ENCODE measurements at places on chromosomes 2 and 18.

GRCh38 chr2:112915300-112916144 is 4.6 kb downstream of the IL37 start:
- no peaks in the 10 kb centered on the region for H3K4me1 ChIP-seq
- no peaks in the 10 kb centered on the region for H3K36me3 ChIP-seq
- H3K4me3 ChIP-seq: no peak overlapping the region
- no peak overlapping the region for H3K27ac ChIP-seq
- no peak for DNase-seq

- H3K27ac ChIP-seq: no peak overlapping the region
- peaks cover 32% of the 10 kb centered on the region for H3K4me1 ChIP-seq
- H3K27me3 ChIP-seq: no peaks in the 10 kb centered on the region
- DNase-seq: no peak
These were observed 171.8 kb downstream of the CDH2 start for GRCh38 chr18:28005164-28005563.

DNA sequence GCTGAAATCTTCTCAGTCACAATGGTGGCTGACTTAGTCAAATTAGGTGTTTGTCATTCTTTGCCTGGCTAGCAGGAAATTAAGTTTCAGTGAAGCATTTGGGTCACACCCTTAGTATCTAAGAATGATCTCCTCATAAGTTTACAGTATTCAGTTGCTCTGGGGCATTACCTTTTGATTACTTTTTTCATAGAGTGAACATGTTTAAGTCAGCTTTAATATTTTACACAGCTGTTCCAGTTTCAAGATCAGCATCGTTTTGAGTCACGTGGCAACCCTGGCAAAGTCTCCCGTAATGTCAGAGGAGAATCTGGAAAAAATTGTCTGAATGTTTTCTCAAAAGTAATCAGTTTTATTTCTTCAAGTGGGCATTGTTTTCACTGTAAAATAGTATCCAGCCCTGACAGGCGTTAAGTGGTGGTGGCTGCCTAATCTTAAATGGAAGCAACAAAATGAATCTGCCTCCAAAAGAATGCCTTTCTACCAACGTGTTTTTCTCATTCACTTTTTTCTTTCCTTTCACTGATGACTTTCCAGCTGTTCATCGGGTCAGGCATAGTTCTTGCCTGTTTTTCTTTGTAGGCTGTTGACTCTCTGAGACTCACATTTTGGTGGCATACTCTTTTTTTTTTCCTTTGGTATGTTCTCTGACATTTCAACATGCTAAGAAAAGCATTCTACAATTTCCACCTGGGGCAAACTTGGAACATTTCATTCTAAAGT is 319.6 kb upstream of the TCF4 start:
- no peaks in the 10 kb centered on the region for H3K36me3 ChIP-seq
- H3K27ac ChIP-seq: no peak overlapping the region
- no peaks in the 10 kb centered on the region for H3K27me3 ChIP-seq
- H3K4me1 ChIP-seq: peaks cover 17% of the 10 kb centered on the region

DNA sequence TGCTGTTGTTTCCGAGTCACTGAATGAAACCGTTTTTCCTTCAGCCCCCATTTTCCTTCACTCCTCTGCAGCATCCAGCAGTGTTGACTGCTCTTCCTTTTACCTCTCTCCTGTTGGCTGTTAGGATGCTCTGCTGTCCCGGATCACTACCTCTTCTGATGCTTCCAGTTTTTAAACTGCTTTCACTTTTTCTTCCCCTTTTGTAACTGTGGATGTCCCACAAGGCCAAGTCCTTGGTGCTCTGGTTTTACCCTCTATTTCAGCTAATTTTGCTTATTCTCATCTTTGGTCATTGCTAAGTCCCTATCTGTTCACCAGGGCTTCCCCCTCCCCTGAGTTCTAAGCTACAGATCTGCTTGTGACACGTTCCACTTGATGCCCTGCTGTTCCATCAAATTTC is 39.4 kb upstream of the MAP4K3 start:
- DNase-seq: no peak
- H3K36me3 ChIP-seq: no peaks in the 10 kb centered on the region
- no peak overlapping the region for H3K4me3 ChIP-seq
- no peaks in the 10 kb centered on the region for H3K27me3 ChIP-seq
- peaks cover 3% of the 10 kb centered on the region for H3K4me1 ChIP-seq

- H3K27me3 ChIP-seq: no peaks in the 10 kb centered on the region
- peaks cover 9% of the 10 kb centered on the region for H3K4me1 ChIP-seq
These were observed 57.7 kb downstream of the ROCK2 start for GRCh38 chr2:11286749-11287148.

DNA sequence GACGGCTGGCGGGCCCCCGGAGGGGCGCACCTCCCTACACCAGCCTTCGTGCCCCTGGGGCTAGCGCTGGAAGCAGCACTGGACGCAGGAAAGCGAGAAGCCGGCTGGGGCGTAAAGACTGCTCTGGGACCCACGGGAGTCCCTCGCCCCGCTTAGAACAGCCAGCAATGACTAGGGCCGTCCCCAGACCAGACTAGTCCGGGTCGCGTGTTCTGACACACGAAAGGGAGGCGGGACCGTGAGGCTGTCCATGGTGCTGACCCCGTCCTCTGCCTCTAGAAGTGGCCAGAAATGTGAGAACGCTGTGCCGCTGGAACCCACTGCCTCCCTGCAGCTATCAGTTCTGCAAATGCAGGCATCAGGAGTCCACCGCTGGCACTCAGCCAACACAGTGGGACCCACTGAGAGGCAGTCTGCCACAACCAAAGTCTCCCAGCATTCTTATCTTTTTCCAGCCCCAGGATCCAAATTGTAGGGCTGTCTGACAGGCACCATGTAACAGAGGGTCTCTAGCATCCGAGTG is at the start of gene UCN:
UCN (minus strand) TSS at position 87 of the 523 bp plus-strand sequence. CDS start 550 bp downstream, outside the sequence.
- H3K4me1 ChIP-seq: 0 out of 2 replicates have a peak, but pooled peaks cover 4% of the 10 kb centered on the region
- peak; percentile 72 for DNase-seq
- H3K27ac ChIP-seq: no peak within 1 kb of the TSS
- H3K4me3 ChIP-seq: no peak within 1 kb of the TSS
- H3K27me3 ChIP-seq: peaks cover 20% of the 10 kb centered on the region

DNA sequence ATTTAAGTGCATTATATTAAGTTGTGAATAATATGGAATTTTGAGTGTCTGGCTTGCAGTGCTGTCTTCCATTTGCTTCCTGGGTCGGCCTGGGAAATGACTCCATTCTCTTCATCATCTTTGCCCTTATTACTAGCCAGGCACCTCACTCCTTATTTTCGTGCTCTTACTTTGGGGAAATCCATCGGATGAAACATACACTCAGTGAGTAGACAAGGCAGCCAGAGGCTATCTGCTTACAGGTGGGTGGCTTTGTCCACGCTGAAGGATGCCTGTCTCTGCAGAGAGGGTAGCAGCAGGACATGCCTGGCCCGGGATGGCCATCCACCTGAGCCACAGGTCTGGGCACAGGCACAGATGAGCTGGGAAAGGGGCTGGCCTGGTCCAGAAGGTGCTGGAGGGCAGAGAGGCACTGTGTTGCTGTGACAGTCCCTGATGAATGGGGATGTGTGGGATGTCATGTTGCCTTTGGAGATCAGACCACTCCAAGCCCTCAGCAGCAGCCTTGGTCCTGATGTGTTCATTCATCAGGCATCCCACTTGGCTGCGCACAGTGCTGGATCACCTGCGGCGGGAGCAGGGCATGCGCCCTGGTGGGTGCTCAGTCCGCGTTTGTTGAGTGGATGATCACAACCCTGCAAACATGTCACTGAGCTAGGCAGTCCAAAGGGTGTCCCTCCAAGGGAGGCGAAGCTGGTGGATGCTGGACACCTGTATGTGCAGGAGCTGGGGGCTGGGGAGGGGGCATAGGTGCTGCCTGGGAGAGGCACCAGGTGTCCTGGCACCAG is 236.0 kb downstream of the LDLRAD4 start:
- no peaks in the 10 kb centered on the region for H3K36me3 ChIP-seq
- H3K4me3 ChIP-seq: no peak overlapping the region
- H3K27ac ChIP-seq: no peak overlapping the region

DNA sequence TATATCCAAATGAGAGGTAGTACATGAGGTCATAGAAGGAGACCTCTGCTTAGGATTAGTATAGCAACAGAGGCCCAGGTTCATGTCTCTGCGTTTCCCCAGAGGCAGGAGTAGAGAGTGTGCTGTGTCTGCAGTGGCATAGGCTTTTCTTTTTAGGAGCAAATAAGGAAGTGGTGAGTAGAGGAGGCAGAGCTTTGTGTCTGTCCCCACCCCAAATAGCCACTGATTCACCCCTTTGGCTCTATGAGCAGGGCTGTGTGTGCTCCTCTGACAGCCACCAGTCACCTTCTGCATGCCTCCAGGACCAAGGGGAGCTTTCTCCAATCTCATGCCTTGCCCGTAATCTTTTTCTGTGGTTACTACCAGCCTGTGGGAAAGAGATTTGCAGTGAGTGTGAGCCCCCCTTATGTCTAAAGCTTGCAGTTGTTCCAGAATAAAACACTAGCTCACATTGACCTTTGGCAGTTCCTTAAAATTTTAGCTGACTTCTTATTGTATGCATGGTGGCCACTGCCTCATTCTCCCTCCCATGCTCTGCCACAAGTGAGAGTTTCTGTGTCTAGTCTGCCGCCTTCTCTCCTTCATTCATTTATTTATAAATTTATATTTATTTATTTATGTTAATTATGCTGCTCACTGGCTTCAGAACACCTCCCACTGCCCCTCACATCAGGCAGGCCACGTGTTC is 23.5 kb upstream of the ELAC1 start:
- H3K4me1 ChIP-seq: peaks cover 7% of the 10 kb centered on the region
- DNase-seq: peak; percentile 47
- H3K27ac ChIP-seq: no peak overlapping the region

DNA sequence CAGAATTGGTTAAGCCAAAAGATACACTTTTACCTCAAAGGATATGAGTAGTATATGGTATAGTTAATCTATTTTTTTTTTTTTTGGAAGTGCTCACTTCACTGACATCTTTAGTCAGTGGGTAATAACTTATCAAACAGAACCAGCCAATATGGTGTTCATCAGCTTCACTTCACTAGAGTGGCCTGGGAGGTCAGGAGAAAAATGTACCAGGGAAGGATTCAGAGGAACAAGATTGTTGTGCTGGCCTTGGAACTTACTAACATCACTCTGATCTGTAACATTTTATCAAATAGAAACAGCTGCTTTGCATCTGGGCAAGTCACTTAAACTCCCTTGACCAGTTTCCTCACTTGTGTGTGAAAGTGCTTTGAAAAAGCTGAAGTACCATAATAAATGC is 962.7 kb downstream of the BCL11A start:
- H3K4me1 ChIP-seq: no peaks in the 10 kb centered on the region
- H3K36me3 ChIP-seq: no peaks in the 10 kb centered on the region
- H3K4me3 ChIP-seq: no peak overlapping the region

- no peaks in the 10 kb centered on the region for H3K4me1 ChIP-seq
- H3K27ac ChIP-seq: no peak overlapping the region
- no peak overlapping the region for H3K4me3 ChIP-seq
- H3K36me3 ChIP-seq: peaks cover 14% of the 10 kb centered on the region
- no peaks in the 10 kb centered on the region for H3K27me3 ChIP-seq
These were observed 199.7 kb downstream of the TNS1 start for GRCh38 chr2:217802876-217803652.

DNA sequence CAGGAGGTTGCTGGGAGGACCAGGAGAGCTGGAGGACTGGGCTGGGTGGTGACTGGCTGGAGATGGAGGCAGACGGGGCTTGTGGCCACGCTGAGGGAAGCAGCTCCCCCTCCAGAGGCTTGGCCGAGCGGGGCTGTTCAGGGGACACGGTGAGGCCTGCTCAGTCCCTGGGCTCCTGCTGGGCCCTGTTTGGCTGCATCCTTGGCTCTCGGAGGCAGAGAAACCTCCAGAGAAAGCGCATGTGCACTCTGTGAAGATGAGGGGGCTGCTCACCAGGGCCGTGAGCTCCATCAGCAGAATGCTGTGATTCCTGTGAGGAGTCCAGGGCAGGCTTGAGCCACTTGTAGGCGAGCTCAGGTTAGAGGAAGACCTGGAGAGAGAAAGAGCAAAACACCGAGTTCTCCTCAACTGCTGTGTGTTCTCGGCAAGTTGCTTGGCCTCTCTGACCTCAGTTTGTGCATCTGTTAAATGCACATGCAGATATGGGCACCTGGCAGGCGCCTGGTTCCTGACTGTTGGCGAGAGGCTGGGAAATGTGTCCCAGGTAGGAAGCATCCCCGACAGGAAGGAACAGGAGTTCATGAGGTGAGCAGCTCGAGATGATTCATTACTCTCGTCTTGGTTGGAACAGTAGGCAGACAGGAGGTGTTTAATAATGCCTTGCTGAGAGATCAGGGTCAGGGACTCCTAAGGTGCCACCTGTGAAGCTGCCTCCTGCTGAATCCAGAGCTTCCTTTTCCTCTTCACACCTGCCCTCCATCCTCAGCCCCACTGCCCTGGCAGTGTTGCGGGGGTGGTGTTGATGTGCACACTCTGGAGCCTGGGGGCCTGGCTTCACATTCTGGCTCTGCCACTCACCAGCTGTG is 941 bp downstream of the ZAP70 start:
- no peak overlapping the region for H3K4me3 ChIP-seq
- no peaks in the 10 kb centered on the region for H3K36me3 ChIP-seq
- no peaks in the 10 kb centered on the region for H3K4me1 ChIP-seq
- no peak overlapping the region for H3K27ac ChIP-seq
- H3K27me3 ChIP-seq: no peaks in the 10 kb centered on the region

- no peaks in the 10 kb centered on the region for H3K4me1 ChIP-seq
- no peak overlapping the region for H3K27ac ChIP-seq
- H3K4me3 ChIP-seq: no peak overlapping the region
- no peaks in the 10 kb centered on the region for H3K27me3 ChIP-seq
- H3K36me3 ChIP-seq: no peaks in the 10 kb centered on the region
These were observed 178.0 kb downstream of the SH3BP4 start for GRCh38 chr2:235129850-235130249.

- H3K4me1 ChIP-seq: peaks cover 19% of the 10 kb centered on the region
- H3K27me3 ChIP-seq: no peaks in the 10 kb centered on the region
- DNase-seq: peak; percentile 48
- peak overlapping the region; percentile 21 for H3K4me3 ChIP-seq
- H3K27ac ChIP-seq: peak overlapping the region; percentile 49
These were observed 52.5 kb upstream of the STAM2 start for GRCh38 chr2:152227969-152228592.

- no peak overlapping the region for H3K27ac ChIP-seq
- H3K27me3 ChIP-seq: peaks cover 45% of the 10 kb centered on the region
- peaks cover 6% of the 10 kb centered on the region for H3K4me1 ChIP-seq
- peak; percentile 67 for DNase-seq
- H3K36me3 ChIP-seq: 0 out of 2 replicates have a peak, but pooled peaks cover 2% of the 10 kb centered on the region
These were observed 1.8 kb upstream of the TBR1 start for GRCh38 chr2:161414042-161415033.

GRCh38 chr2:237652181-237652580 is 24.8 kb downstream of the LRRFIP1 start:
- 0 out of 2 replicates have a peak, but pooled peaks cover 3% of the 10 kb centered on the region for H3K36me3 ChIP-seq
- H3K4me1 ChIP-seq: no peaks in the 10 kb centered on the region
- no peak for DNase-seq
- no peak overlapping the region for H3K4me3 ChIP-seq
- H3K27me3 ChIP-seq: no peaks in the 10 kb centered on the region

GRCh38 chr2:23178396-23178795 is 206.6 kb upstream of the KLHL29 start:
- H3K27ac ChIP-seq: no peak overlapping the region
- H3K4me3 ChIP-seq: no peak overlapping the region
- no peaks in the 10 kb centered on the region for H3K27me3 ChIP-seq
- no peaks in the 10 kb centered on the region for H3K36me3 ChIP-seq
- no peaks in the 10 kb centered on the region for H3K4me1 ChIP-seq
